ENCODE measurements at places on chromosomes 12 and 14.

- DNase-seq: no peak
These were observed 70.5 kb downstream of the NUAK1 start for GRCh38 chr12:106068296-106068695.

GRCh38 chr12:18476861-18477260, 215.5 kb downstream of the PIK3C2G start:
- no peak for DNase-seq

GRCh38 chr12:46778415-46778814, 47.4 kb downstream of the SLC38A4 start:
- DNase-seq: no peak

DNA sequence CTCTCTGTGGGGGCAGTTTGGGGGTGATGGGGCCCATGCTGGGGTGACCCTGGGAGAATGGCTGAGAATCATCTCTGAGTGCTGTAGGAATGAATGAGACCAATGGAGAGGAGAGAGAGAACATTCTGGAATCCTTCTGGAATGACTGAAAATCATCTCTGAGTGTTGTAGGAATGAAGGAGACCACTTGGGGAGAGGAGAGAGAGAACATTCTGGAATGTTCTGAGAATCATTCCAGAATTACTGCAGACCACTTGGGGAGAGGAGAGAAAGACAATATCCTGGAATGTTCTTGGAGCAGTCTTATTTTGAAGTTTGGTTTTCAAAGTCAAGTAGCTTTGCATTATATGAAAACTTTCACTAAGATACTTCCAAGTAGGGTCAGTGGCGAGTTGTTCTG, 64.3 kb downstream of the ZNF664 start:
- no peak for DNase-seq

GRCh38 chr14:96811985-96812667, 14.9 kb downstream of the VRK1 start:
- DNase-seq: no peak

- no peak for DNase-seq
These were observed 63.4 kb upstream of the PLEKHG3 start for GRCh38 chr14:64640839-64641238.

DNA sequence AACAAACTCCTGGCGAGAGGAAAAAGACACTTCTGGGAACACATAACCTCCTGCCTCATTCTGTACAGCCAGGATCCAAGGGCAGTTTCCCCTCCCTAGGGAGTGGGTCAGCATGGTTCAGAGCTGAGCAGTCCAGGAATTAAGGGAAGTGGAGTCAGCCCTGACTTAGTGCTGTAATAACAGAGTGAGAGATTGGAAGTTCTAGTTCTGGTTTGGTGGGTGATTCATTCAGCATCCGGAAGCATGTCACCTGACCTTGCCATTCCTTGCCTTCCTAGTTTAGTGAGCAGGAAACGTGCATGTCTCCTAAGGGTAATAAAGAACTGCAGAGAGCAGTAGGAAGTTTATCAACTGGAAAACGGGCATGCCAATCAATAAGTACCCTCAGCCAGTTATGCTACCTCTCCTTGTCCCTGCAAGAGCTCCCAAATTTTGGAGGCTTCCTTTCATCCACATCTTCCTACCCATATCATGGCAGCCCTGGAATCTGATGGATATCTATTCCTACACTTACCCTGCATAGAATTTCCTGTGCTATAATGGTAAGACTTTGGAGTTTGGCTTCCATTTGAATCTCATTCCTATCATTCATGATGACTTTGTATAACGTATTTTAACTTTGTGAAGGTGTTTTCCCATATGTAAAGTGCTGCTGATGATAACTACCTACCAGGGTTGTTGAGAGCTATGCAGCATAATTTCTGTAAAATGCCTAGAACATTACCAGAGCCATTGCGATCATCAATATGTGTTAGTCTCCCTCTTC, 28.5 kb upstream of the MAGOHB start:
- no peak for DNase-seq

DNA sequence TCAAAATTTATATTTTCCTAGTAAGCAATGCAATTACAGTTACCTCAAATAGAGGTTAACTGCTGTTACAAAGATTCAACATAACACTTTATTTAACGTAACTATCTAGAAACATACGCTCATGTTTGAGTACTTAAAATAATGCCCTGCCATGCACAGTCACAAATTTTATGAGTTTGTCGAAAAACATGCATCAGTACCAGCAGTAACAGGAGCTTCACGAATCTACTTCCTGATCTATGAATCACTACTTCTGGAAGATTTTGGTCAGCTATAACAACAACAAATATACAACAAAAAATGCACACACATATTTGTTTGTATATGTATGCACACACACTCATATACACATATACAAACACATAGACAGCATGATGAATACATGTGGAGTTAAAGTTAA, 881.8 kb downstream of the FSCB start:
- DNase-seq: no peak

DNA sequence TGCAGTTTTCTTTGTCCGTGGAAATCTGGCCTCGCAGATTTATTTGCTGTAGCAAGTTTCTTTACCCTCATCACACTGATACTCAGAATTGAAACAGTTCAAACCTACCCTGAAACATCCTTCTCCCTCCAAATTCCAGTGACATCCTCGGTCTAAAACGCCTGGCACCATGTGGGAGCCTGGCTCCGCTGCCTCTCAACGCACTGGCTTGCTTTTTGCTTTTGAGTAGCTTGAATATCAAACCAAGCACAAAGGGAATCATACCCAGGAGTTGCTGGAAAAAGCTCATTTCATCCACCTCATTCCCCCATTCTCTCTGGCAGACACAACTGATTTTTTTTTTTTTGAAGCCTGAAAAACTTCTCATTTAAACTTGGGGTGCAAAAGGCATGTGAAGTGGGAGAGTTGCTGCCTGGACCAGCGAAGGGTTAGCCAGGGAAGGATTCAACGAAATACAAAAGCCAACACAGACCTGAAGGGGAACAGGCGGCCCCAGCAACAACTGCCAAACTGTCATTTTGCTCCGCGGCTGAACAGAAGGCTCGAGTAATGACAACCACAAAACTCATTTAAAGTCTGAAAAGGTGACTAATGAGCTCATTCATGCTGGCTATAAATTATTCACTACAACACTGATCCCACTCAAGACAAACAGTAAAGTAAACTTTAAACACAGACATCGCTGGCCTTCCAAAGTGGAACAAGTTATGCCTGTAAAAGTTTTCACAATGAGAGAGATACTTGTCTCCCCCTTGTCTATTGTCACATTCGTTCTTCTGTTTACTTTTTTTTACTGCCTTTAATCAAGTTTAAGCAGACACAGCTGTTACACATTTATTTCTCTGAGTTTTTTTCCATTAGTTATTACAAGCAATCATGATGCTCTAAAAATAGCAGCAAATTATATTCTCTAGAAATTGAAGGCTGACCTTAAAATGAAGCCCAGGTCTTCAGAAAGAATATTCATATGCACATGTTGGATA, 12.5 kb upstream of the FOXN3 start:
- DNase-seq: no peak

DNA sequence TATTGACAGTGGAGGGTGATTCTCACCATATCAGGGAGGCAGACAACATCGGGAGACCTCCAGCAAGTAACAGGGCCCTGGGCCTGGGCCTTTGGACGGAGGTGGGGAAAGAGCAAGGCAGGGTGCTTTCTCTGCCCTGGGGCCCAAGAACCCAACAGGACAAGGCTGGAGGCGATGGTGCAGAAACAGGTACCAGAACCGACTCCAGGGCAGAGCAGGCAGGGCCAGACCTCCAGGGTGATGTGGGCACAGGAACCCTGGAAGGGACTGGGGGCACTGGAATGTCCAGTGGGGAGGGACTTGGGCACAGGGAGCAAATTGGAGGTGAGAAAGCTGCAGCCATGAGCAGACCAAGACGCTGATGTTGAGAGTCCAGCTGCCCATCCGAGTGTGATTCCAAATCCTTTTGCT, 44.4 kb downstream of the PRMT8 start:
- DNase-seq: no peak

GRCh38 chr12:89225808-89226411, 126.4 kb downstream of the DUSP6 start:
- DNase-seq: no peak

GRCh38 chr14:34539407-34540180, at the start of gene EAPP:
TSS of gene EAPP (minus strand) at chr14:34539701. CDS start at chr14:34539628, 73 bp downstream.
- peak; percentile 93 for DNase-seq

- DNase-seq: no peak
These were observed 49.2 kb downstream of the ARF6 start for GRCh38 chr14:49942090-49942489.

DNA sequence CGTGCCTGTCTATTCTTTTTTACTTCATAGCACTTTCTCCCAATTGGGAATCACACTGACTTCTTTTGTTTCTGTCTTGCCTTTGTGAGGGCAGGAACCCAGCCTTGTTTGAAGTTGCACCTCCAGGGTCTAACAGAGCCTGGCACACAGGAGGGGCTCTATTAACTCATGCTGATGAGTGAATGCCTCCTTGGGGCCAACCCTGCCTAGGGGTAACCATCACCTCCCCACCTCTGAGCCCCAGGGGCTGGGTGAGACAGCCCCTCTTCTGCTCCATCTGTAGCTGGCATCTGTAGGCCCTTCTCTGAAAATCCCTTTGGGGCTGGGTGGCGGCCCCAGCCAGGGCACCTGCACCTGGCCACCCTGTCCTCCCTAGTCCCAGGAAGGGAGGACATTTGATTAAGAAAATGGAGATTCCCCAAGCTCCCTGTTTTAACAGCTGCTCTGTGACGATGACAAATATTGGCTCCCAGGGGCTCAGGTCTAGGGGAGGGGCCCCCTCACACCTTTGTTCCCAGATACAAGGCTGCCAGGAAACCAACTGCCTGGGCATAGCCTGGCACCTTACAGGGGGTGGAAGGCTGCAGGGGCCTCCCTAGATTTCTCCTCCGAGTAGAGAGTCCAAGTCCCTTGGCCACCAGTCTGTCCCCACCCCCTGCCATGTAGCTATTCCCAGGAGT, 11.8 kb downstream of the TAMALIN start:
- DNase-seq: no peak

- DNase-seq: peak; percentile 26
These were observed 98.2 kb downstream of the SNAPC1 start for GRCh38 chr14:61860294-61860918.

DNA sequence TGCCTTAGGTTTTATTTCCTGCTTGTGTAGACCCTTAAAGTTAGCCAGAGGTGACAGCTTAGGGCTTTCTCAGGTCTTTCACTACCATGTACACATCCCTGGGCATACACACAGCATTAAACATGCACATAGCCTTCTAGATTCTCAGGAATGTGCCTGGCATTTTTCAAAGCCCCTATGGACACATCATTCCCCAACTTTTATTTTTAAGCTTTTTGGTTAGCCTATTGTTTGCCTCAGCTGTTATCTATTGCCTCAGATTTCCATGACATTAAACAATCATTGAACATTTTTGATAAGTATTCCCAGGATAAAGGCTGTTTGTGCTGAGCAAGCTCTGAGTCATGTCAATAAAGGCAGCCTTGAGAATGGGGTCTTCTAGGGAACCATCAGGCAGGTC, 15.1 kb upstream of the PPM1A start:
- DNase-seq: no peak

- no peak for DNase-seq
These were observed 935 bp downstream of the TBC1D30 start for GRCh38 chr12:64825143-64826021.

GRCh38 chr14:24298892-24299254, 707 bp downstream of the DHRS1 start:
- no peak for DNase-seq

DNA sequence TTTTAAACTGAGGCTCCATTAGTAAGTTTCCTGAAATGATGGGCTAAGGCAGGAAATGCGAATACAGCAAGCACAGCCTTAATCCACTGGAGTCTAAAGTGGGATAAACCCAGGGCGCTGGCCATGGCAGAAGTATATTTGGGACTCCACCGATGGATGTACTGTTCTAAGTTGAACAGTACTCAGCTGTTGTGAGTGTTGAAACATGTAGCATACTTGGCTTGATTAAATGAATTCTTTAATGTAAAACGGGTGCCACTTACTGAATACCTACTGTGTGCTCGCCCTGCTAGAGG, 996 bp downstream of the SSPN start:
- no peak for DNase-seq
